Umbilical cord (tissue), 2 donors: ENCODE measurements at places on chromosomes 5 and 9.

- no peak for DNase-seq
Measured at GRCh38 chr5:43255704-43256103, 57.5 kb downstream of the HMGCS1 start.

DNA sequence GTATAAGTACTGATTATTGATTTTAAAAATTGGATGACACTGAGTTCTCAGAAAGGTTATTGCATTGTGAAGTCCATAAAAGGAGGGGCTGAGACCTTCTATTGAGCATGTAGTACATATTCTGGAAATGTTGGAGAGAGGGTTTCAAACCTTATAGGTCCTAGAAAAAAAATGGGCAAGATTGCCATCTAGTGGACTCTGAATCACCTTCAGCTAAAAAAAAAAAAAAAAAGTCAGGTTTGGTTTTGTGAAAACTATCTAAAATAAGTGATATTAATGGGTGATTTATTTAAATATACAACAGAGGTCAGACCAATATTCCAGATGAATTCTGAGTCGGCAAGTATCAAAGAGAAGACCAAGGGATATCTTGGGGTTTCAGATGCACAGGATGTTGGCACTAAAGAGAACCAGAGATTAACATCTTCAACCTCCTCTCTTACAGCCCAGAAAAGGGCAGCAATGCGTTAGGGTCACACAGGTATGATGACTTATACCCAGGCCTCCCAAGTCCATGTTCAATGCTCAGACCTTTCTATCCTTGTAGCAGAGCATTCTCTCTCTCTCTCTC lies 109.8 kb upstream of the NMUR2 start:
- peak; percentile 59 for DNase-seq

DNA sequence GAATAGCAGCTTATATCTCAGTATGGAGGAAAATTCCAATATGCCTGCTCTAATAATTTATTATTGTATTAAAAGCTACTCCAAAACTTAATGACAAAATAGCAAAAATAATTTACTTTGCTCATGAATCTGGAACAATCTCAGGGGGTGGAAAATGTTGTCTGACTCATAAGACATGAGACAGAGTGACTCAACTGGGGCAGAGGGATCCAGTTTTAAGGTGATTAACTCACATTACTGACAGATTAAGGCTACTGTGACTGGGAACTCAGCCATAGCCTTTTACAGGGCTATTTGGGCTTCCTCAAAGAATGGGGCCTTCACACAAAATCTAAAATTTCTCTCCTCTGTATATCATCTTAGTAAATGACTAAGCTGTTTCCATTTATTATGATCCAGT lies 1172.9 kb downstream of the CDH12 start:
- peak; percentile 38 for DNase-seq

DNA sequence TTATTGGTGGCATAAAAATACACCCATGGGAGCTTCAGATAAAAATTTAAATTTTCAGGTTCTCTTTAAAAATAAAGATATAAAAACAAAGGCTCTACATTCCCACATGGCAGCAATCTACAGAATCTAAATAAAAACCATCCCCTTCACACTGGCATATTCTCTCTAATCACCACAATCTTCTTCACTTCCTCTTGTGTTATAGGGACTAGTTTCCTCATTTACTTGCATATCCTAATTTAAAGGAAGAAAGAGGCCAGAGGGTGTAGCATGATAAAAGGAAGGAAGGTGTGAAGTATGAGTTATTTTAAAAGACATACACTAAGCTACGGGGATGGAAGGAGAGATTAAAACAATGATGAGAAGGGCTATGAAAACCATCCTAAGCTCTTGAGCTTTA lies 390.5 kb downstream of the ZNF608 start:
- DNase-seq, result no peak

DNA sequence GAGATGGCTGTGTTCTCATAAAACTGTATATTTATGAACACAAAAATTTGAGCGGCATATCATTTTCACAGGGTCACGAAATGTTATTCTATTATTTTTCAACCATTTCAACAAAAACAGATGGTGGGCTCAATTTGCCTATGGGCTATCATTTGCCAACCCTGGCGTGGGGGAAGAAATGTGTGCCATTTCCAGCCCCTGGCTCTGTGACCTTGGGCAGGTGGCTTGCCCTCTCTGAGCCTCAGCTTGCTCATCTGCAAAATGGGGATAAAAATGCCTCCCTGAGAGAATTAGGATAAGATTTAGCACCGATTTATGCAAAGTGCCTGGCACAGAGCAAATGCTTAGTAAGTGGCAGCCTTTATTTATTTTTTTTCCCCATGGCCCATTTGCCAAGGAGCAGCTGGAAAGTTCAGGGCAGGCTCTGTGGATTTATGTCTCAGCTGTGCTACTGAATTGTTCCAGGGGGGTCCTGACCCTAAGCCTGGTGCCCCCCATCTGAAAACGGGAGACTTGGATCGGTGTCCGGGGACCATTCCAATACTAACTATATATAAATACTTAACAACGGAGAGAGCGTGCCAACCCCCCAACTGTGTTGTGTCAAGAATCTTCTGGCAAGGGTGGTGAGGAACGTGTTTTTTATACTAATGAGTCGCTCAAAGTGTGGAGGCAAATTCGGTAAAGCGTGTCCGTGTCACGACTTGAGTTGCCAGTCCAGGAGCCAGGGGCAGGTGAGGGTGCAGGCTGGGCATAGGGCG lies 34.5 kb downstream of the HRH2 start:
- DNase-seq, result no peak

DNA sequence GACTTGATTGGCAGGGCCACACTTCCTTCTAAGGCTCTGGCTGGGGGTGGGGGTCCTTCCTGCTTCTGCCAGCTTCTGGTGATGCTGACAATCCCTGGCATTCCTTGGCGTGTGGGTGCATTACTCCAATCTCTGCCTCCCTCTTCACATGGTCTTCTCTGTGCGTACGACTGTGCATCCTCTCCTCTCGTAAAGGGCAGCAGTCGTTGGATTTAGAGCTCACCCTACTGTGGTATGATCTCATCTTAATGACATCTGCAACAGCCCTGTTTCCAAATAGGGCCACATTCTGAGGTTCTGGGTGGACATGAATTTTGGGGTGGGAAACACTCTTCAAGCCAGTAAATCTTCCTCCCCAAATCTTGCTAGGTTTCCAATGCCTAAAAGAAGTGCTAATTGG lies 36.8 kb downstream of the ROPN1L start:
- DNase-seq, result no peak

DNA sequence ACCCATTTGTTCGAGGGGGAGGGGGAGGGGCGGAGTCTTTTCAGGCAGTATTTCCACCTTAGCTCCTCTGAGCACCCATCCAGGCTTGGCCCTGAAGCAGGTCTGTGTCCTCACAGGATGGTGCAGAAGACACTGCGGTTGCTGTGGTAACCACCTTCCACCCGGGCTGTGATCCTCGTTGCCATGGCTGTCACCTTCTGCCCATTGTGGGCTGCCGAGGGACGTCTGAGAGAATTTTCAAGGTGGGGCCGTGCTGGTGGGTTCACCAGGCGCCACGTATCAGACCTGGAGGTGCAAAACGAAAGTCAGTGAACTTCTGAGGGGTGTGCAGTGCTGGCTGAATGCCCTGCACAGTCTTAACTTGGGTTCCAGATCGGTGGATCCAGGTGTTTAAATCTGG lies 26.7 kb downstream of the POLR1E start:
- no peak for DNase-seq
